Activated CD4-positive, CD25-positive, alpha-beta regulatory T cell treated with anti-CD3 and anti-CD28 coated beads, Interleukin-2, amount 50 U/mL, for 24 hours (primary cell): ENCODE measurements at places on chromosomes 13 and 19.

GRCh38 chr13:96075953-96076543 is 13.9 kb upstream of the HS6ST3 start:
- no peak for ATAC-seq

- no peak for ATAC-seq
These were observed 53.4 kb downstream of the FLT3 start for GRCh38 chr13:28046981-28047380.

DNA sequence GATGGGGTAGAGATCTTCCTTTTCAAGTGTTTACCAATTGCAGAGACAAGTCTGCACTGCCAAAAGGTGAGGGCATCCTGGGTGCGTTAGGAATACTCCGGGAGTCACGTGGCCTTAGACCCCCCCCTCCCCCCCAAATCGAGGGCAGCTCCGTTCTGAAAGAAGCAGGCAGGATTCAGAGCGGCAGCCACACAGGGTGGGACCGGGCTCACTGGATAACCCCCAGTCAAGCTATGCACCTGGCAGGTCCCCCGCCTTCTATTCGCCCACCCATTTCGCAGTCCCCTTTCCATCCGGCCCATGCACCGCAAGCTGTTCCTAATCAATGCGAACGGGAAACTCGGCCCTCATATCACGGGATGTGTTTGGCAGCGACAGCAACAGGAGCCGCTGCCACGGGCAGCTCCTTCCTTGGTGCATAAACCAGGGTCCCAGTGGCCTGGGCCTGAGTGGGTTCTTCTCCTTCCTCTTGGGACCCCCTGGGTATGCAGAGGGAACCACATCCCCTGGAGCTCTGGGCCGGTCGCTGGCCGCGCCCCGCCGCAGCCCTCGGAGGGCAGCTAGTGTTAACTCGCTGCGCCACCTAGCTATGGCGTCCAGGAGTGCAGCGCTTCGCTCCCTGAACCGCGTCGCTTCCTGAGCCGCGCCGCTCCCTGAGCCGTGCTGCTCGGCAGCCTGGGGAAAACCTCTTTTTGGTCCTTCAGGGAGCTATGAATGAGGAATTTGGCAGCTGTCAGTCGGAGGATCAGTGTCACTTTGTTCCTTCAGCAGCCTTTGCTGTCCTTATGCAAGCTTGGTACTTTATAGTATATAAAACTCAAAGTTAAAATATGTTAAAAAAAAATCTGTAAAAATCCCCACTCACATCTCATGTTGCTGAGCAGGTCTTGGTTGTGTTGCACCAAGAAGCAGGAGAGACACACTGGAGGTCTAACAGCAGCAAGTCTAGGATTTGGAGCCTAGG is 41.4 kb downstream of the LYL1 start:
- peak; percentile 97 for ATAC-seq

DNA sequence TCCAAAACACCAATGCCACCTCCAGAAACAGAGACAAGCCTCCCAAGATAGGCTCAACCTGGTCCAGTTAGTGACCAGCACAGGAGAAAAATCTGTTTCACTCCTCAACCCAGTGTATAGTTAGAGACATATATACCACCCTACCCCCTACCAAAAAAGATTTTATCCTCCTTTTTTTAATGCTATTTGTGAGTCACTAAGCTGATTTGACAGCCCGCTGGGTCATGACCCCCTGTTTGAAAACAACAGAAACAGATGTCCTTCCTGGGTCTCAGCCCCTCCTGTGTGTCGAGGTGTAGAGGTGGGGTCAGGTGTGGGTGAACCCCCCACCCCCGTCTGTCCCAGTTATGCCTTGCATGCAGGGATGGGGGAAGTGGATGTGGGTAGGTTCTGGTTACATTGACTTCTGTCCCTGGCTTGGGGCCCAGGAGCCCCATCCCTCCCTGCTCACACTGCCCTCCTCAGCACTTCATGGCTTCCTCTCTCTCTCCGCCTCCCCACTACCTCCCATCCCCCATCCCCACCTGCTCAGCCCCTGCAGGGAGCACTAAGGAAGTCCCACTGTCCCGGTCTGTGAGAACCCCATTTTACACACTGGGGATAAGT is 14.0 kb upstream of the TOMM40 start:
- no peak for ATAC-seq

GRCh38 chr19:33401683-33402420 is 28.3 kb downstream of the CEBPG start:
- no peak for ATAC-seq

- no peak for ATAC-seq
These were observed 68.4 kb downstream of the F2RL3 start for GRCh38 chr19:16957151-16957701.

- peak; percentile 41 for ATAC-seq
These were observed 43.6 kb upstream of the ZNF681 start for GRCh38 chr19:23802290-23802689.

- ATAC-seq = no peak
These were observed 457.6 kb upstream of the GPC6 start for GRCh38 chr13:92769046-92769445.

DNA sequence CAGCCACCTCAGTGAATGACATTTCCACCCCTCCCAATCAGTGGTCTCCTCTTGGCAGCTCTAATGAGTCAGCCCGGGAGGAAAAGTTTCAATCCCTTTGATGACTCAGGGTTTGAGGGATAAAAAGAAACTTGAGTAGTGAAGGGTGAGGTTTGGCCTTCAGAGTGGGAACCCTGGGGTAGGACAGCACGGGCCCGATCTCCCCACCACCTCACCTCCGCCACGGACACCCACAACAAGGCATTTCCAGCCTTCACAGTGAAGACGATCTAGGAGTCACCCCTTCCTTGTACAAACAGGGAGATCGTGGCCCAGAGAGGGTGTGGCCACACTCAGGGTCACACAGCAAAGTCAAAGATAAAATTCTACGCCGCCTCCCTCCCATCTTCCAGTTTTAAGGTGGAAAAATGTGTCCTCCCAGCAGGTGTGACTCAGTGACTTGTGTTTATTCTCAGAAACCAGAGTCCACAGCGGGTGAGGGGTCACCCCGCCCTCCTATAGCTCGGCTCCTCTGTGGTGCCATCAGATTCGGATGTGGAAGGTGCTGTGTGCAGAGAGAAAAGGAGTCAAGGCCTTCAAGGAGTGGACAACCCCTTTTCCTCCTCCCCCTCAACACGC is 12.3 kb downstream of the CIB3 start:
- ATAC-seq = peak; percentile 83

DNA sequence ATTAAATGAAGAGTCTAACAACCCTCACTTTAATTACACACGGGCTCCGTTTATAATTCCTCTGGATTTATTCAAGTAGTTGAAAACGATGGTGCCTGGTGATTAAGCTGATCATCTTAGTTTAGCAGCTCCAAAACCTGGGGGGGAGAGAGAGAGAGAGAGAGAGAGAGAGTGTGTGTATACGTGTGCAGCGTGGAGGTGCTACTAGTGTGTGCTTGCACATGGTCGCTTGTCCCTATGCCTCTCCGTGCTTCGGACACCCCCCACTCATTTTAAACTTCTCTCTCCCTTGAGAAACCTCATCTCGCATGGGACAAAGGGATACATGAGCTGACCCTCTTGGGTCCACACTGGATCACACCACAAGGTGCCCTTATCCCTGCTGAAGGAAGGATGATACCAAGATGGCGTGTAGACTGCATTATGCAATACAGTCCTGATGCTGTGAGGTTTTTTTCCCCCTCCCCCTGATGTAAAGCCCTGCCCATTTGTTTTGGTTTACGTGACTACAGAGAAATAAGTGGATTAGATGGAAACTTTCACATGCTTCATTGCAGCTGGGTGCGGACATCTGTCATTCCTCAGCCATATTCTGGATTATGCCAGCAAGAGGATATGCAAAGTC is 320.8 kb downstream of the ZNF536 start:
- ATAC-seq = no peak

DNA sequence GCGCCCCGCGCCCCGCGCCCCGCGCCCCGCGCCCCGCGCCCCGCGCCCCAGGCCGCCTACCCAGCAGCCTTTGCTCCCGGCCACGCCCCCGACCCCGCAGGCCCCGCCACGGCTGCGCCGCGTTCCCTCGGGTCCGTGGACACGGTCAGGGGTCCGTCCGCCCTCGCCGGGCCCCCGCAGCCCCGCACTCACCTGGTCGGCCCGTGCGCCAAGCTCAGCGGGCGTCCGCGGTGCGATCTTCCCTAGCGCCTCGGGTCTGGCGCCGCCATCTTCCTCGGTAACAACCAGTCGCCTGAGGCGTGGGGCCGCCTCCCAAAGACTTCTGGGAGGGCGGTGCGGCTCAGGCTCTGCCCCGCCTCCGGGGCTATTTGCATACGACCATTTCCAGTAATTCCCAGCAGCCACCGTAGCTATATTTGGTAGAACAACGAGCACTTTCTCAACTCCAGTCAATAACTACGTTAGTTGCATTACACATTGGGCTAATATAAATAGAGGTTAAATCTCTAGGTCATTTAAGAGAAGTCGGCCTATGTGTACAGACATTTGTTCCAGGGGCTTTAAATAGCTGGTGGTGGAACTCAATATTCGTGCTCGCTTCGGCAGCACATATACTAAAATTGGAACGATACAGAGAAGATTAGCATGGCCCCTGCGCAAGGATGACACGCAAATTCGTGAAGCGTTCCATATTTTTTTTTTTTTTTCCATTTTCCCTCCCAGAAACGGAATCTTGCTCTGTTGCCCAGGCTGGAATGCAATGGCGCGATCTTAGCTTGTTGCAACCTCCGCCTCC is at the start of the genes MED16 and RNU6-9:
MED16 (minus strand) TSS at position 294 of the 796 bp plus-strand sequence. CDS start 2,056 bp downstream, outside the sequence.
RNU6-9 (plus strand) TSS at position 591 of the 796 bp plus-strand sequence.
- peak; percentile 92 for ATAC-seq

DNA sequence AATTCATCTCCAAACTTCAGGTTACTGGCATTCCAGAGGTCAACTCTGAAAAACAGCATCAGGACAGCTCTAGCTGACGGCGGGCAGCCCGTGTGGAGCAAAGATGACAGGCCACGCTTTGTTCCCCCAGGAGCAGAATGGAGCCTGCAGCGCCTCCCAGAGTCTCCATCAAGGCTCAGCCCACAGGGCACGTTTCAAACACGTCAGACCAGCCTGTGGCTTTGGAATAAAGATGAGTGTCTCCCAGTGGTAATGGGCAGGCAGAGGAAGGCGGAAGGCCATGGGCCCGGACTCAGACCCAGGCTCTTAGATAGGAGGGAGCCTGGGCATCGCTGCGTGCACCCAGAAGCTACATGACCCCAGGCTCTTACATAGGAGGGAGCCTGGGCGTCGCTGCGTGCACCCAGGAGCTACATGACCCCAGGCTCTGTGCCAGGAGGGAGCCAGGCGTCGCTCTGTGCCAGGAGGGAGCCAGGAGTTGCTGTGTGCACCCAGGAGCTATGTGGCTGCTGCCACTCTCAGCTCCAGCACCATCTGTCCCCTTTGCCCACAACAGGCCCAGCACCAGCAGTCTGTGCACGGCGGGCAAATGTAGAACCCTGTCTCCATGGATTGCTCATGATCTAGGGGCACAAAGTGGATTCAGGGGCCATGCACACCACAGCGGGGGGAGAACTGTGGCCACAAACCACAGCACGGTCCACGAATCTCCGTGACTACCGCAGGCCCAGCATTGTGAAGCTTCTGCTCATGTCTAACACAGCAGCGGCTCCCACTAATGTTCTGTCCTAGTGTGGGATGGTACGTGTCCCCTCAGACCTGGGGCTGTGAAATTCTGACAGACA is 47.8 kb upstream of the C13orf46 start:
- ATAC-seq = no peak

DNA sequence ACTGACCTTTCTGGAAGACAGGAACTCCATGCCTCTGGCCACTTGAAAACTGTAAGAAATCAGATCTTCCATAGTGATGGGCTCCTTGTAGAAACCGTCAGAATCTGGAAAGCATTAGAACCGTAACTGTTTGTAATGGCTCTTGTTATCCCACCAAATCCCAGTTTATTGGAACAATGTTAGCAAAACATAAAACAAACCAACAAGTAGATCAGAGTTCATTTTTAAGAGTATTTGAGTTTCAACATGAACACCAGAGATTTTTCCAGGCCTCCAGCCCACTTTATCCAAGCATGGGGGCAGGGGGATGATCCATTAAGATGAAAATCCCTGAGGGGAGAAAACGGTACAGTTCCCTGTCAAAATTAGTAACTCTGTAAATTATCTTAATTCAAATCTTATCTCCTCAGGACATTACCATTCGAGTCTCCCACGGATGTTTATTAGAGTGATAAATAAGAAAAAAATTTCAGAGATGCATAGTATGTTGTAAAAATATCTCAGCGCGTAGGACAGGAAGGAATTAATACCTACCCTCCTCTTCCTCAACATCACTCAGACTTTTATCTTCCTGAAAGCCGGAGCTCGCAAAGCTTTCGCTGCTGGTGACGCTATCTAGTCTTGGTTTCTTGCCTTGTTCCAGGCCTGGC is 172.5 kb downstream of the FLT1 start:
- no peak for ATAC-seq

DNA sequence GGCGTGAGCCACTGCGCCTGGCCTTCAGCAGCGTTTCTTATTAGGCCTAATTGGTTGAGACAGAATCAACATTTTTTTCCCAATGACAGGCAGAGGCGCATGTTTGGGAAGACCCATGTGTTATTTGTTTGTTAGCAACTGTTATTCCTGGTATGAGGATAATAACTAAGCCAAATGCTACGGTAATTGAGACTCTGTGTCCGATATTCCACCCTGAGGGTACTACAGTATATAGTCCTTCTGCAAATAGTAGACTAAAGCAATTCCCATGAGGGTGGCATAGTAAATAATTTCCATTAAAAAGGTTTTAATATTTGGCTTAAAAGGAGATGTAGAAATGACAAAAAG is 18.4 kb upstream of the CCL25 start:
- ATAC-seq = no peak

DNA sequence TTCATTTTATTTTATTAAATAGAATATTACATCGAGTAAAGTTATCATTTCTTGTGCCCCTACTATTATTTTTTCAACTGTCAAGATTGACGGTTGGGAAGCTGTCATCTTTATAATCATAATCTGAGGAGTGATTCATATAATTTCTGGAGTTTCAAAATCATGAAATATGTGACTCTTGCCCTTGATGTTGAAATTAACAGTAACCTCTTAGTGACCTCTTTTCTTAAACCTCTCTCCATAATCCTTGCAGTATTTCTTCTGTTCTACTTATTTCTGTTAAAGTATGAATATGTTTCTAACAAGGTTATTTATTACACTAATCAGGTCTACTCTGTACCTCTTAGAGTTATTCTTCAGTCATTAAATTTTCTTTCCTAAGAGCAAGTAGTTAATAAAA is 663.8 kb downstream of the LIG4 start:
- ATAC-seq = no peak

DNA sequence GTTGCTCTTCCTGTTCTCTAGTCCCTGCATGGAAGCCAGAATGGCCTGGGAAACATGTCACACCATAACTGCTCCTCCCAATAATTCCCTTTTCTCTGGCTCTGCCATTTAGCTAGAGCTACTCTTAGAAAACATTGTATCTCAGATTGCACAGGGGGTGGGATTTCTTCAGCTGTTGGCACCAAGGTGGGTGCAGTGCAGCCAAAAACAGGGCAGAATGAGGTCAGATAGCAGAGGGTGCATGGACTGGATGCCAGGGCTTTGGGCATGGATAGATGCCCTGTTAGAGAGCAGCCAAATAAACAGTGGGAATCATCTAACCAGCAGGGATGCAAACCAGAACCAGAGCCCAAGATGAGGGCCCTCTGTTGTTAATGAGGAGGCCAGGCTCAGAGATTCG is 4.9 kb upstream of the AMER2 start:
- no peak for ATAC-seq

GRCh38 chr19:14405380-14405757 is 13.8 kb downstream of the DDX39A start:
- no peak for ATAC-seq

- ATAC-seq = no peak
These were observed 42.1 kb downstream of the PCCA start for GRCh38 chr13:100130930-100131511.
